ENCODE measurements at places on chromosomes 13 and 19.

DNA sequence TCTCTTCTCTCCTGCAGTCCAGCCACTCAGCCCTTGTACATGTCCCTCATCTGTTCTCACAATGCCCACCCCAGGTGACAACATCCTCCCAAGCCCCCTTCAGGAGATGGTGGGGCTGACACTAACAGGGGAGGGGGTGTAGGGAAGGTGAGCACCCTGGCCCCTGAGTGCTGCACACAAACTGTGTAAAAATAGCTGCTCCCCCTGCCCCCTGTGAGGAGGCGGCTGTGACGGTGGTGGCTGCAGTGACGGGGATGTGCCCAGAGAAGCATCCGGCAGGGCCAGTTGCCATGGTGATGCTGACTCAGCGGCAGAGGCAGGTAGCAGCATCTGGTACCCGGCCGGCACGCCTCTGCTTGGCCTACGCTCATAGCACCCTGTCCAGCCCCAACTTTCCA, 13.0 kb upstream of the JUND start:
- no peak for DNase-seq

DNA sequence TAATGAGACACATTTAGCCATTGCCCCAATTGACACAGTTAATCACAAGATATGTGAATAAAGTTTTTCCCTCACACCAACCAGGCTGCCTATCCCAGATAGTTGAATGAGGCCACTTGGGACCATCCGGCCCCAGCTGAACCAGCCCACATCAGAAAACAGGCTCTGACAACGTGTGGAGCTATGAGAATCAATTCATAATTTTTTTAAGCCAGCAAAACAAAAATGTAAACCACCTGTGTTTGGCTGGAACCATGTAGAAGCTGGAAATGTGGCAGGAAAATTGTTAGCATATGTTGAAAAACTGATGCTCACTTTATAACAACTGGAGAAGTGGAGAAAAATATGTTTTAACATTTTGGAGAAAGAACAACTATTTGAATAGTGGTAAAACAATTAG, 1161.3 kb downstream of the SLITRK1 start:
- DNase-seq, result no peak

- no peak for DNase-seq
Measured at GRCh38 chr19:29266001-29266400, 53.0 kb upstream of the UQCRFS1 start.

DNA sequence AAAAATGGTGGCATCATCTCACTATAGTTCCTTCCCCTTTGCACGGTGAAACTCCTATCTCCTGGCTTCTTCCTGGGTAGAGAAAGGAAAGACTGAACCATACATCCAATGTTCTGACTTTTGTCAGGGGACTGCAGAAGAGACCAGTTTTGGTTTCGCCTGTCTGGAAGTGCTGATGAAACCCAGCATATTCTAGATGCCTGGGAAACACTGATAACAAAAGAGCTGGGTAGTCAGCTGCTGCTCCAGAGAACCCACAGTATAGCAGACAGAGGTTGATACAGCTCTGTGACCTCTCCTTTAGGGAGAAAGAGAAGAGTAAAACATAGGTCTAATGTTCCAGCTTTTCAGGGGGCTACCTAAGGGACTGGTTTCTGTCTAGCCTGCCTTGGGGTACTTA, 695.3 kb downstream of the DIAPH3 start:
- no peak for DNase-seq

DNA sequence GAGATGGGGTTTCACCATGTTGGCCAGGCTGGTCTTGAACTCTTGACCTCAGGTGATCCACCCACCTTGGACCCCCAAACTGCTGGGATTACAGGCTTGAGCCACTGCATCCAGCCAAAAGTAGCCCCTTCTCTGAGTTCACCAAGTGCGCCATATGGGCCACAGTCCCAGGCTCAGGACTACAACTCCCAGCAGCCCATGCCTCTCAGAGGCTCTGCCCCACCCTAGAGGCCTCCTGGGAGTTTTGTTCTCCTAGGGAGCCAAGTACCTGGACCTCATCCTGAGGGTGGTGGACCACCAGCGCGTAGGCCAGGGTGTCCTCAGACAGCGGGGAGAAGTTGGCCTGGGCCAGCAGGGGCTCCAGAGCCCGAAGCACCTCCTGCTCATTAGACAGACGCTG, 18.8 kb downstream of the TMEM143 start:
- no peak for DNase-seq

GRCh38 chr13:71602344-71602743, 264.7 kb downstream of the DACH1 start:
- DNase-seq, result no peak

GRCh38 chr13:41858780-41859179, 102.1 kb downstream of the VWA8 start:
- DNase-seq, result no peak

GRCh38 chr13:95221971-95222732, 79.1 kb downstream of the ABCC4 start:
- DNase-seq, result no peak

DNA sequence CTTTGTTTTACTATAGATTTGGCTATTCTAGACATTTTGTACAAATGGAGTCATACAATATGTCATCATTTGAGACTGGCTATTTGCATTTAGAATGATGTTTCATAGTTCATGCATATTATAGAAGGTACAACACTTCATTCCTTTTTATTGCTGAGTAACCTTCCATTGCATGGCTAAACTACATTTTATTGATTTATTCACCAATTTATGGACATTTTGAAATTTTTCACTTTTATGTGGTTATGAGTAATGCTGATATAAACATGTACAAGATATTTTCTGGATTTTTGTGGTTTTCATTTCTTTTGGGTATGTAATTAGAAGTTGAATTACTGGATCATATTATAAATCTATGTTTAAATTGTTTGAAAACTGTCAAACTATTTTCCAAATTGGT, 710.3 kb upstream of the SLITRK5 start:
- DNase-seq, result no peak

GRCh38 chr13:33188093-33188882, 97.3 kb downstream of the STARD13 start:
- peak; percentile 42 for DNase-seq

DNA sequence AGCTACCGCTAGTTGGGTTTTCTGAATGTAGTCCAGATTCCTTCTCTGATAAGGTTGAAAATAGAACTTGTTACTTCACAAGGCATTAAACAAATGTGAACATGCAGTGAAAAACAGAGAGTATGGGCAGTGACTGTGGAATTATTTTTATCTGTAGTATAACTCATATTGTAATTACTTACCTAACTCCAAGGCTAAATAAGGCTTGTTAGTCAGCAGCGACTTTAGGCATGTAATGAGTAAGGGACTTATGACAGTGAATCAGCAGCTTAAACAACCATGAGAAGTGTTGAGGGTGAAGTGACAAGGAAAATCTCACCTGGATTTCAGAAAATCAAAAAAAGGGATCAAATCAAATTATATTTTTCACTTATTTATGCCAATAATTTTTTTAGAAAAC, 1719.5 kb upstream of the MIR17HG start:
- no peak for DNase-seq

DNA sequence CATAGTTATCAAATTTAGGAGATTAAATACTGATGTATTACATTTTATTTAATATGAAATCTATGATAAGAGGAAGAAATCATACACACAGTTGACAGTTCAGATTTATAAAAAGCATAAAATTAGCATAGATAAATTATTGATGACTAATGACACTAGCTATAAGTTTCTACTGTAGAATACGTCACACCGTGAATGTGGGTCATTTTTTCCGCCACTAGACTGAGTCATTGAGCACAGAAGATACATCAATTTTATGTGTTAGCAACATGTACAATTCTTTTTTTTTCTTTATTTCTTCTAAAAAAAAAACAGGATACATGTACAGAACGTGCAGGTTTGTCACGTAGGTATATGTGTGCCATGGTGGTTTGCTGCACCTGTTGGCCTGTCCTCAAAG, 22.2 kb downstream of the AP2S1 start:
- no peak for DNase-seq

DNA sequence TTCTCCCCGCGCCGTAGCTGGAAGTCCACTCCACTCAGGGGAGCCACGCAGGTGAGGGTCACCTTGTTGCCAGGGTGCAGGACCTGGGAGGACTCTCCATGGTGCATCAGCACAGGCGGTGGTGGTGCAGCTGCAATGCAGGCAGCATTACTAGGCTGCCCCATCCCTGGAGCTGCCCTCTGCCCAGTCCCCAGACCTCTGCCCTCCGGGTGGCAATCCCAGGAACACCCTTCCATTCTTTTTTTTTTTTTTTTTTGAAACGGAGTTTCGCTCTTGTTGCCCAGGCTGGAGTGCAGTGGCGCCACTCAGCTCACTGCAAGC, 1.8 kb downstream of the A1BG start:
- no peak for DNase-seq

GRCh38 chr13:55439450-55439849, 1701.3 kb upstream of the PRR20A start:
- no peak for DNase-seq

GRCh38 chr13:74361274-74361673, 227.1 kb upstream of the KLF12 start:
- DNase-seq, result no peak

DNA sequence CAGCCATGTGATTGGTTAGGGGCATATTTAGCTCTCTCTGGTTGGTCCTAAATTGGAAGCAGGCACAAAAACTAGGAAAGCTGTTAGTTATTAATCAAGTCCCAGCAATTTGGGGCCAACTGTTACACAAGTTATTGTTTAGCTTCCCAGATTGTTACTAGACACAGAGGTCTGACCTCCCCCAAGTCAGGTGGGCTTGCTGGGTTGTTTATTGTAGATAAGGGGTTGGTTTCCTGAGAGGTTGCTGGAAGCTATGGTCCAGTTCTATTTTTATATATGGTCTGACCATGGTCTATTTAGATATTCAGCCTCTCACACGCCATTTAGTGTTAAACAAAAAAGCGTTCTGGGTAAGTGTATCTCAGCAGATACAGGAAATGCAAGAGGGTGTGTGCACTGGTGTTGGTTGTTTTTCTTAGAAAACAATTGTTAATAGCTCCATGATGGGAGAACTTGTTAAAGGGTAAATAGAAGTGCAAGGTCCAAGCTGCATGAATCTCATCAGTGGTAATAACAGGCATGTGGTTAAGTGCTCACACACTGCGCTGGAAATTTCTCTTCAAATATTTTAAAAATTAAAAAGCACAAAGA, 150.0 kb downstream of the RAP2A start:
- no peak for DNase-seq

DNA sequence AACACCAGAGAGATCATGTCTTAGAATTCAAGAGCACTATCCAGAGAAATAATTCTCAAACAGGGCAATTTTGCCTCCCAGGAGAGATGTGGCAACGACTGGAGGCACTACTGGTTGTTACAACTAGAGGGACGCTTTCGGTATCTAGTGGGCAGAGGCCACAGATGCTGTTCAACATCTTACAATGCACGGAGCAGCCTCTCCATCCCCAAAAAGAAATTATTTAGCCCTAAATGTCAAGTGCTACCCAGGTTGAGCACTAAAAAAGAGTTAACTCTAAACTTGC, 78.6 kb downstream of the ABCC4 start:
- DNase-seq, result no peak

GRCh38 chr19:46634045-46634655, 1.9 kb downstream of the GNG8 start:
- DNase-seq, result peak; percentile 64

DNA sequence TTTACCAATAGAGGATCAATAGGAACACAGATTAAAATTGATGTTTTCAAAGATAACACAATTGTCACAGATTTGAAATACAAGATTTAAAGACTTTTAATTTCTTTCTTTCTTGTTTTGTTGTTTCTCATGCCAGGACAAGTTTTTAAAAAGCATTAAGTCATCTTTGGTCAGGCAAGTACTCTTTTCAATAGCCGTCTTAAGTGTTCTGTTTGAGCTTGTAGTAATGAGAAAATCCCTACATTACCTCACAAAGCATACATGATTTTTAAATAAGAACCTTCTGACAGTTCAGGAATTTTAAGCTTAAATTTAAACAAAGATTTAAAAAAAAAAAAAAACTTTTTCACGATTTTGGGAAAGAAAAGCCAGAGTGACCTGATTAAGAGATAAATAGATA, 216.3 kb upstream of the PRR20A start:
- DNase-seq, result no peak

DNA sequence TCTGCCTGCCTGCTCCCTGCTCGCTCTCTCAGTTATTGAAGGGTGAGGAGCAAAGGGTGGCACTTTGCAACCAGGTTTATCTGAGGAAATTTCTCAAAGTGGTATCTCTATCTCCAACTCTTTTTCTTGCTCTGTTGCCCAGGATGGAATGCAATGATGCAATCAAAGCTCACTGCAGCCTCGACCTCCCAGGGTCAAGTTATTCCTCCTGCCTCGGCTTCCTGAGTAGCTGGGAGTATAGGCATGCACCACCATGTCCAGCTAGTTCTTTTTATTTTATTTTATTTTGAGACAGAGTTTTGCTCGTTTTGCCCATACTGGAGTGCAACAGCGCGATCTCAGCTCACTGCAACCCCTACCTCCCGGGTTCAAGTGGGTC, 4.9 kb downstream of the ACTMAP start:
- no peak for DNase-seq

All from GM12864 (cell line).